ENCODE measurements at places on chromosomes 12 and 14. TPM values are rescaled to one million over a fixed set of nuclear protein-coding genes. Genes with fewer than 3 reads are reported as not detected.

GRCh38 chr14:104094056-104094708, 8.7 kb downstream of the ASPG start:
- no peak for DNase-seq

DNA sequence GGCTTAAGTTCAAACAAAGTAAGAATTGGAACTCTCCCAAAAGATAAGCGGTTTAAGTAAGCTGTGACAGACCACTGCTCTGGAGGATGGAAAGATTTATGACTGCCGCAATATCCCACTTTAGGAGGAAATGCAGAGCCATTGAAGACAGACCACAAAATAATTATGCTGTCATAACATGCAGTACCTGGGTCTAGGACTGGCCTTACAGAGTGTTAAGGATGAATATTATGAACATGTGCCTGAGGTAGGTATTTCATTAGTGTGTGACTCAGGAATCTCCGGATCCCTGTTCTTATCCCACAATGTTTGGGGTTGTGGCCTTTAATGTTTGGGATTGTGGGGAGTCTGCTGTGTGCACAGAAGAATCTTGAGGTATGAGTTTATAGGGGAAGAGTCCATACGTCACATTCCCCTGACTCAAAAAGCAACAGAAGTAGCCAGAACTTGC, 114.9 kb downstream of the SAMD4A start:
- DNase-seq: no peak

- no peak for DNase-seq
Measured at GRCh38 chr12:59559696-59560095, 36.1 kb upstream of the SLC16A7 start.

- no peak for DNase-seq
Measured at GRCh38 chr12:96811083-96811482, 96.0 kb upstream of the NEDD1 start.

Gene DLGAP5
- 1.3 TPM for total RNA-seq

Gene PTGR2
- total RNA-seq: 4.2 TPM

Measured in lower leg skin (tissue), 4 donors.